Stimulated activated CD4-positive, alpha-beta T cell treated with anti-CD3 and anti-CD28 coated beads, Interleukin-1b, Interleukin-23, amount 100 ng/mL, for 24 hours (primary cell): ENCODE measurements at places on chromosomes 6 and 20.

DNA sequence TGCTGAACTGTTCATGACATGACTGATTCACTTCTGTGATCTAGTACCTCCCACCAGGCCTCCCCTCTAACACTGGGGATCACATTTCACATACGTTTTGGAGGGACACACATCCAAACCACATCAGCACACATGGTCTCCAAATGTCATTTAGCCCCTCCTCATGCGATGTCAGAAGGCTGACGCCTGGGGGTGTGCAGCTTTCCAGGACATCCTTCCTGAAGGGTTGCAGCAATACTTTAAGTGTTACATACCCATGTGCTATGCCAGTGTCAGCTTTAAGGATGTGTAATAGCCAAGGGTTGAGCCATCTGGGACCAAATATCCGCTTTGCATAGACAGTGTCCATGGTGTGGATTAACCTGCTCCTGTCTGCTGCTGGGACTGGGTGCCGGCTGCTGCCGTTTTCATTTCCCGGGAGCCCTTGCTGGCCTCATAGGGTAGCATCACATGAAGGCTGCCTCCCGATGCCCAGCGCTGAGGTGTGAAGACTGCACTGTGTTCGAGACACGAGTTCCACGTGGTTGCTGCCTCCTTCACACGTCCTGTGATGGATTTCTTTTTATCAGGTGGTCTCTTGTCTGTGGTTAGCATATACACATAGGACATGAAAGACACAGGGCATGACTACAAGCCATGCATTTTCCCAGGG, 219.0 kb downstream of the THBS2 start:
- DNase-seq: no peak

- DNase-seq: no peak
Measured at GRCh38 chr6:136784910-136785746, 7.1 kb downstream of the MAP3K5 start.

DNA sequence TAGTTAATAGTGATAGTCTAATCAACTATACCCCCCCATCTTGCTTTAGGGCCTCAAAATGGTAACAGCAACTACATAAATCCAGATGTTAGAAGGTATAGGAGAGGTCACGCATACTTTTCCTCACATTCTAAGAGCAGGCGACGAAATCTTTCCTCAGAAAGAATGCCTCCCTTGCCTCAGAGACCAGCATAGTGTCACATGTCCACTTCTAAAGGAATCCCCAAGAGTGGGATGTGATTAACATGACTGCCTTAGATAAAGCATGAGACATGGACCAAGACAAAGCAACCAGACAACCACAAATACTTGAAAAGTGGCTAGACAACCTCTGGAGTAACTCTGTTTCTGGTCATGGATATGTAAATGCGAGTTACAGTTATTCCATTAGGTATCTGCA, 710.7 kb downstream of the EYS start:
- no peak for DNase-seq

- no peak for DNase-seq
Measured at GRCh38 chr20:8578161-8578865, 446.2 kb downstream of the PLCB1 start.

DNA sequence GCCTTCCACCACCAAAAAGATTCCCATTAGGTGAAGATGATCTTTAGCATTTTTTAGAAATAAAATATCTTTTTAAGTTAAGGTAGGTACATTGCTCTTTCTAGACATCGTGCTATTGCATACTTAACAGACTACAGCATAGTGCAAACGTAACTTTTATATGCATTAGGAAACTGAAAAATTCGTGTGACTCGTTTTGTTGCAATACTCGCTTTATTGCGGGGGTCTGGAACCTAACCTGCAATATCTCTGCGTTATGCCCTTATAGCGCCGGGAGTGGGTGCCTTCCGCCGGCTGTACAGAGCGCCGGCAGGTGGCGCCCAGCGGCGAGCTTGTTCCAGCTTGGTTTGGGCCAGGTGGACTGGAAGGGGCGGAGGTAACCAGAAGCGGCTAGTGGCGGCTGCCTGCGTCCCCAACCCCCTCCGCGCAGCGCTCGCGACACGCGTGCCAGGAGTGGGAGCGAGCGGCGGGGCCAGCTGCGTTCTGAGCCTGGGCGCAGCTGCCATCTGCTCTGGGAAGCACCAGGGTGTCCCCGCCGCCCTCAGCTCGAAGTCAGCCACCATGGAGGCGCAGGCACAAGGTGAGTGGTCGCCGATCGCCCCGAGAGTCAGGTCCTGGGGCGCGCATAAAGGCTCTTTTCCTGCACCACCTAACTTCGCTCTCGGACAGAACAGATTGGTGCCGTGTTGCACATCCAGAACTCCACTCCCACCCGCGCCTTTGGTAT, at the start of gene TPD52L1:
TPD52L1 (plus strand) TSS at position 383 of the 727 bp plus-strand sequence; CDS start at position 562, 179 bp downstream.
- DNase-seq: peak; percentile 36

DNA sequence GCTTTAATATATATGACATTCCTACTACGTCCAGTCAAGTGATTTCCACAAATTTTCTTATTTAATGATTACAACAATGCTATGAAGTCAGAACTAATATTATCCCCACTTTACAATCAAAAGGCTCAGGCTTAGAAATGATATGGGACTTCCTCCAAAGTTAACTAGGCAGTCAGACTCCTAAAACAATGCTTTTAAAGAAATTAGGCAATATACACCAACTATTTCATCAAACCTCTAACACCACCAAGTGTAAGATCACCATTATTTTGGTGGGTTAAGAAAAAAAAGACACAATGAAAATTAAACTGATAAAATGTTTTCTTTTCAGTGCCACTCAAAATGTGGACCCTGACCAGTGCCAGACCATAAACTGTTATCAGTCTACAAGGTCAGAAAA, 256.1 kb upstream of the RUNX2 start:
- no peak for DNase-seq

- DNase-seq: no peak
Measured at GRCh38 chr6:93319304-93319703, 100.1 kb downstream of the EPHA7 start.

DNA sequence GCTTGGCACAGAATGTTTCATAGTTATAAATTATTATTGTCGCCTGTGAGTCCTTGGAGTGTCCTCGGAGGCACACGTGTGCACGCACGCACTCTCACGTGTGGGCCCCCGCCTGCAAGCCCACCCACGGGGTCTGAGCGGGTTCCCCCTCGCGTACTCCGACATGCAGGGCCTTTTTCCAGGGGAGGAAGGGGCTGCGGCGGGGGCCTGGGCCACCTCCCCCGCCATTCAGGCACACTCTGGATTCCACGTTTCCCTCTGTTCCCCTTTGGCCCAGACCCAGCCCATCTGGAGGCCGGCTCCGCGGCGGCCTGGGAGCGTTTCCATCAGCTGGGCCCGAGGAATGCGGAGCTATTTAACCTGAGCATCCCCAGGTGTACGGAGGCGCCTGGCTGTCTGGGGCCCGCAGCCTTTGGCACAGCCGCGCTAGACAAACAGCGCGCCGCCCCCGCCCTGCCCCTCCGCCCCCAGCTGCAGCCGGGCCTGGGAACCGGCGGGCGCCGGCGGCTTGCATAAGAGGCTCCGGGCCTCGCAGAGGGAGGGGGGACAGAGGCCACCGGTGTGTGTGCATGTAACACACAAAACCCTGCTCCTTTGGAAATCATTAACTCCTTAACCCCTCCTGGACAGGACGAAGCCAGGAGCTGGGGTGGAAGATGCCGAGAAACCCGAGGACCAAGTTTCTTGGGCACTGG, 3.3 kb downstream of the ID1 start:
- DNase-seq: no peak

GRCh38 chr6:7637533-7637932, 47.5 kb downstream of the SNRNP48 start:
- no peak for DNase-seq

- no peak for DNase-seq
Measured at GRCh38 chr6:314377-314776, 22.1 kb downstream of the DUSP22 start.

DNA sequence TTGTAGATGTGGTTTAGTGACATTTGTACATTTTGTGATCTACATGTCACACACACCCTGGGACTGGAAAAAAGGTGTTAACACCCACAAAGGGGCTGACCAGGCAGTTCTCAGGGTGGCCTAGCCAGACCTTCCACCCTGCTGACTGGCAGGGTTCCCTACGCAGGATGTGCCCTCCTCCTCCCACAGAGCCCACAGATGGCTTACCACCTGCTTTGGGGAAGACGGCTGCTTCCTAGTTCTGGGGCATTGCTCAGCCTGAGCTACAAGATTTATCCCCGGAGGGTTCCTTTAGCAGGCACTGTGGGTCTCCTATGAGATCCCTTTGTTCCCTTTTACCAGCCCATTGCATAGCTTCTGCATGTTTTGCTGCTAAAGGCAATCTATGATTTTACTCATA, 35.1 kb downstream of the SNAP25 start:
- DNase-seq: no peak

DNA sequence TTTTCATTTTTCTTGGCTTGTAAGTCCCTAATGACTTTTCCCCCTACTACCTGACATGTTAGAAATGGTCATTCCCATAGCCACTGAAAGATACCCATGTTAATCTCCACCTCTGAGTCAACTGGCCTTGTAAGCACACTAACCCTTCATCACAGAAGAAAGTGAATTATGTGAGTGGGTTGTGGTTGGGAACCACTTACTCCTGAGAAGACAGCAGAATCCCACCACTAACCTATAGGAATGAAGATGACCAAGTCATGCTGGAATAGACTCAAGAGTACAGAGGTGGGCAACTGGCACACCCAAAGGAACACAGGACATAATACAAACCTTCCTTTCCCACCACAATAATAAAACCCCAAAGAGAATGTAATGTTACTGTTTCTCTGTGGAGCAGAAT, 30.1 kb downstream of the RAMACL start:
- no peak for DNase-seq

DNA sequence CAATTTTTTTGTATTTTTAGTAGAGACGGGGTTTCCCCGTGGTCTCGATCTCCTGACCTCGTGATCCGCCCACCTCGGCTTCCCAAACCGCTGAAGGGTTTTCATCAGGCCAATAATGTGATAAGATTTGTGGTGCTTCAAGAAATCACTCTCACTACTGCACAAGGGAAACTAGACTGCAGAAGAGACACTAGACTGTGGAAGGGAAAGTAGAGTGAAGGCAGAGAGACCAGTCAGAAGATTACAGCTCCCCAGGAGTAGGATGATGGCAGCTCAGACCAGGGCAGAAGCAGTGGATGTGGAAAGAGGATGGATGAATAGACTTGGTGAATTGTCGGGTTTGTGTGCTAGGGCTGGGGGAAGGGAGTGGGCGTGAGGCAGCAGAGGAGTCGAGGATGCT, 48.0 kb upstream of the GTSF1L start:
- DNase-seq: no peak

DNA sequence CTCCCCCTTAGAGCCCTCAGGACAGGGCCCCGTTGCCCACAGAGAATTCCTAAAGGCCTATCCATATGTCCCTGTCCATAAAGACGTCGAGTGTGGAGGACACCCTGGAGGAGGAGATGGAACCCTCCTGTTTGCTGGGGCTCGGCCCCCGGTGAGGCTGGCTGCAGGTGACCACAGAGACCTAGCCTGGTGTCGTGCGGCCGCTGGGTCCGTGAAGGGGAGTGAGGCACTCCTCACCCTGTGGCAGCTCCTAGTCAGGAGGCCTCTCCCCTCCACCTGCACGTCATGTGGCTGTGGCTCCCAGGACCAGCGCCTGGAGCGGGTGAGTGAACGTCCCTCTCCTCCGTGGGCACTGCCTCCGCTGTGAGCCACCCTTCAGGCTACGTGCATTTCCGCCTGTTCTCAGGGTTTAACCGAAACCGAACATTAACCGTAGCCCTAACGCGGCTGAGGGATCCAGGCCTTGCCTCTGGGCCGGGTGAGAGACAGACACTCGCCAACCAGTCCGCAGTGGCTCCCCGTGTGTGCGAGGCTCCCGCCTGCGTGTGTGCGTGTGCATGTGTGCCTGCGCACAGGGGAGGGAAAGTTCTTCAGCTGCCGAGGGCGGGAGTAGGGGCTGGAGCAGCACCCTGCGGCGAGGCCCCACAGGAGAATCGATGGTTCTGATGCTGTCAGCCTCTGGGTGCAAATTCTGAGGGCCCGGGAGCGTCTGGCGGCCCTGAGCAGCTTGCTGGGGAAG, 5.9 kb upstream of the TCEA2 start:
- DNase-seq: no peak

DNA sequence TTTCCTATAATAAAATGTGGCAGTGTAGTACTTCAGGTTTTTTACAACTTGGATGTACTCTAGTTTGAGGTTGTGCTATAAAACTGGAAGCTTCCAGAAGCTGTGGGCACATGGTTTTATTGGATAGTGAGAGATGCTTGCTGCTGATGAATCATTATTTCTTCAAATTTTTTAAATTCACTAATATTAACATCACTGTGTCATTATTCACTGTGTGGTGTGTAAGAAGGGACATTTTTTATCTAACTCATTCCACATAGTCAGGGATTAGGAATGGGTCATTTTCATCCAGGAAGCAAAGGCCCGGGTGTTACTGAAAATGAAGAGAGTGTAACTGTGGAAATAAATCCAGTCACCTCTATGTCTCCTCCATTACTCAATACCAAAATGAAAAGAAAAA, 421.0 kb downstream of the TENT5A start:
- DNase-seq: no peak

GRCh38 chr6:10272591-10272990, 142.3 kb downstream of the TFAP2A start:
- no peak for DNase-seq

DNA sequence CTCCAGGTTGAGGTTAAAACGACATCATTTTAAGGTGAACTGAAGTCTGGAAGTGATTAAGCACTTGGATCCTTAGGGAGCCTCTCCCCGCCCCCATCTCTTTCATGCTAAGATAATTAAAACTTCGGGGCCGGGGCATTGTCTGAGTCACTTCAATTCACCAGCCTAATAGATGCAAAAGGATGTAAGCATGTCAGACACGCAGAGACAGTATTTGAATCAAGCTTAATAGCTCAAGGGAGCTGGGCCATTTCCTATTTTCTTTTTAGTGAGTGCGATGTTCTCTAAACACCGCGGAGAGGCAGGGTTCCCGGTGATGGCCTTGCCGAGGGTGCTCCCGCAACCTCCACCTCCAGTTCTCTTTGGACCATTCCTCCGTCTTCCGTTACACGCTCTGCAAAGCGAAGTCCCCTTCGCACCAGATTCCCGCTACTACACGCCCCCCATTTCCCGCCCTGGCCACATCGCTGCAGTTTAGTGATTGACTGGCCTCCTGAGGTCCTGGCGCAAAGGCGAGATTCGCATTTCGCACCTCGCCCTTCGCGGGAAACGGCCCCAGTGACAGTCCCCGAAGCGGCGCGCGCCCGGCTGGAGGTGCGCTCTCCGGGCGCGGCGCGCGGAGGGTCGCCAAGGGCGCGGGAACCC, 516 bp upstream of the IRF4 start:
- DNase-seq: no peak

- no peak for DNase-seq
Measured at GRCh38 chr20:53859684-53860083, 210.7 kb downstream of the BCAS1 start.

DNA sequence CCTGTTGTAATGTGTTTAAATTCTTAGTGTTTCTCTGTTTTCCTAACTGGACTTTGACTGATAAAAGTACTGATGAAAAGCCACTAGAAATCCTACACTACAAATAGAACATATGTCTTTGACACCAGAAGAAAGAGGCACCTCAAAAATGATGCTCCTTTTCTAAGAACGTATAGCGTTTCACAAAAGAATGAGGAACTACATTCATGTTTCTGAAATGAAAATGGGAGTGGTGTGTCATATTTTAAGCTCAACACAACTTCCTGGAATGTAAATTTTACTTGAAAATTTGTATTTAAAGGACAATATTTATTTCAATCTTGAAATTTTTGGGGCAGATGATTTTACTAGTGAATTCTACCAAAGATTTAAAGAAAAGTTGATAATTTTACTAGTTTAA, 35.3 kb downstream of the KIAA0408 start:
- no peak for DNase-seq

- no peak for DNase-seq
Measured at GRCh38 chr6:22250486-22250885, 46.4 kb downstream of the PRL start.
